ENCODE measurements at places on chromosomes 7 and 10.

DNA sequence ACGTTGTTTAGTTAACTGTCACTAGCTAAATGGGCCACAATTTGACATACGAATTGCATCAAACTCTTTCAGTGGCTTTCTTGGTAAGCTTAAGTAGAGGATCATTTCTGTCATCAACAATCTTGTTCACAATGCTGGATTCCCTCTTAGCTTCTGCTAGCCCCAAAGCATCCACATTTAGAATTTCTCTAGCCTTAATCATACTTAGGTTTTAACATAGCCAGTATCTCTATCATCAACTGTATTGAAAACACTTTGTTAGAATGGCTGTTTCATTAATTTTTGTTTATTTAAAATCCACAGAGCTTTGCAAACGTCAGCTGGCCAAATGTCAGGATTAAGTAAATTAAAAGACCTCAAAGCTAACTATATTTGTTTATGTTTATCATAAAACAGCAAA, 41.1 kb downstream of the ABRAXAS2 start:
- DNase-seq: no peak

DNA sequence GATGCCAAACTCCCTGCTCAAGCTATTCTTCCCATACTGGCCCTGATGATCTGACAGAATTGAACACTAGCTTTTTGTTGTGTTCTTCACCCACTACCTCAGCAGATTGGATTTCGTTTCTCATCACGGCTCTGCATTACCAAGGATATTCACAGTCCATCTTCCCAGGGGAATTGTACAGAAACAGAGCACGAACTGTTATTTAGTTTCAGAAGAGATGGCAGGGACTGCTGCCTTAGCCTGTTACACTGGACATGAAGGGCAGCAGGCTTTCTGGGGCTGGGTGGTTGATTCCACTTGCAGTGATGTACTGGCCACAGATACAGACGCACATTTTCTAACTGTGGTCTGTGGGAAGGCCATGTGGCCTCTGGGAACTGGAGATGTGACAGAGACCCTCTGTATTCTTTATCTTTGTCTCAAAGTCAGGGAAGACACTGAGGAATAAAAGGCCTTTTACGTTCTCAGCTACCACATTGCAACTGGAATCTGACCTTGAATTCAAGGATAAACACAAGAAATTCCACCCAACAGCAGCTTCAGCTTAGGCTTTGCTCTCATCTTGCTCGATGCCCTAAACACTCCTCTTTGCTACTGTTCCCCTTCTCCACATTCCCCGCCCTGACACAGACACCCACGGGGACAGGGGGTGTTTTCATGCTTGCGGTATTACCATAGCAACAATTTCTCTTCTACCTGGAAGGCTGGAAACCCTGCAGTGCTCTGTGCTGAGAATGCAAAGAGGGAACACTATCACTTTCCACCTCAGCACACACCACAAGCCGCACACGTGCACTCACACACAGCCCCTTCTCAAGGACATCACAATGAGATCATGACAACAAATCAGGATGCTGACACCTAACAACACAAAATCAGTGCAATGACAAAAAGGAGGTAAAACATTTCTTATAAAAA, 81.7 kb downstream of the RNF216 start:
- no peak for DNase-seq

DNA sequence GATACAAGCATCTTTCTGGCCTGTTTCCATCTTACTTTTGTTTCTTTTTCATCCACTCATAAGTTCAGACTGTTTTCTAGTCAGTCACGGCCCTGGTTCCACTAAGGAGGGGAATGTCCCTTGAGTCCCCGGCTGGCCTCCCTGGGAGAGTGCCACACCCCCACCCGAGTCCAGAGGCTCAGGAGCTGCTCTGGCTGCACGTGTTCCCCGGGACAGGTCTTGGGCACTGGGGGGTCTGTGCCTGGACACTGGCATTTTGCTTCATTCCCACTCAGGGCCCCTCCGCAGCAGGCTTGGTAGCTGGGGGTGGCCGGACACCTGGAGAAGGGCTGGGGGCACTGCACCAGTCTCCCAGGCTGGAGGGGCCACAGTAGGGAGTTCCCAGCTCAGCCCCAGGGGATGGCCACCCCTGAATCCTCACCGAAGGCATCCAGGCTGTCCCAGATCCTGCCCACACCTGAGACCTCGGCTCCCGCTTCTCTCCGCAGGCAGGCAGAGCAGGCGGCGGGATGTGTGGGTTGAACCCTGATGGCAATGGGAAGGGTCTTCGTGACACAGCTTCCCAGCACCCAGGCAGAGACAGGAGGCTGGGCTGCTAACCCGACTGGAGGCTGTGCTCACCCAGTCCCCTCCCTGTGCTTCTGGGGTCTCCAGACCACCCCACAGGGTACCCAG, 92.3 kb downstream of the BMS1 start:
- DNase-seq: no peak

- no peak for DNase-seq
Observed at GRCh38 chr10:61099756-61100155, 155.8 kb upstream of the RHOBTB1 start.

DNA sequence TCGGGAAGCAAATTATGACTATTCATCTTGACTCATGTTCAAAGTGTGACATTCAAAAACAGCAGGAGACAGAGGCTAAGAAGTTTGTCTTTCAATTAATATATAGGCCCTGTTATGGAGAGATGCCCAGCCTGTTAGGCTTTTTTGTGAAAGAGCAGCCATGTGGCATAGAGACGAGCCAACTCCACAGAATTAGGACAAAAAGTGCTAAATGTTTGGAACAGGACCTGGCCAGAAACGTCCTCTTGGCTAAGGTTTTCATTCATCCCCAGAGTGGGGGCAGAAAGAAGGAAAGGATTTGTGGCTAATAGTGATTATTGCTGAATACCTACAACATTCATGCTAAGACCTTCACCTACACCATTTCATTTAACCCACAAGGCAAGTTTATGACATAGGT, 324.7 kb upstream of the NPVF start:
- DNase-seq: no peak

- DNase-seq: no peak
Observed at GRCh38 chr7:7976677-7977076, 8.1 kb downstream of the GLCCI1 start.

DNA sequence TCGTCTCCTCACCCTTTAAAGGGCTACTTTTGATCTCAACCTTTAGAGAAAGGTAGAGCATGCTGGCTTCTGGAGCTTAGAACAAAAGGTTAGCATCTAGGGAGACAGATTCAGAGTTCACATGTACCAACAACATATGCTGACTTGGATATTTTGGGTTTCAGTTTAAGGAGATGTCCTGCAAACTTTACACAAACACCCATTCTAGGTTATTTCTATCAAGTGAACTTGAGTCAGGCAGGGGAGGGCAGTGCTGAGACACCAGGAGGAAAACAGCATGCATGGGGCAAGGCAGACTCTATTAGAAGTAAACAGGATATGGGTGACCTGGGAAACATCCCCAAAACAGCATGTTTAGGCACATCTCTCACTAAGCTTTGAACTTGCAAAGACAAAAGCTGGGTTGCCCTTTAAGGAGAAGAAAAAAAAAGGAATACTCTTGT, 43.8 kb downstream of the ARL4A start:
- no peak for DNase-seq

DNA sequence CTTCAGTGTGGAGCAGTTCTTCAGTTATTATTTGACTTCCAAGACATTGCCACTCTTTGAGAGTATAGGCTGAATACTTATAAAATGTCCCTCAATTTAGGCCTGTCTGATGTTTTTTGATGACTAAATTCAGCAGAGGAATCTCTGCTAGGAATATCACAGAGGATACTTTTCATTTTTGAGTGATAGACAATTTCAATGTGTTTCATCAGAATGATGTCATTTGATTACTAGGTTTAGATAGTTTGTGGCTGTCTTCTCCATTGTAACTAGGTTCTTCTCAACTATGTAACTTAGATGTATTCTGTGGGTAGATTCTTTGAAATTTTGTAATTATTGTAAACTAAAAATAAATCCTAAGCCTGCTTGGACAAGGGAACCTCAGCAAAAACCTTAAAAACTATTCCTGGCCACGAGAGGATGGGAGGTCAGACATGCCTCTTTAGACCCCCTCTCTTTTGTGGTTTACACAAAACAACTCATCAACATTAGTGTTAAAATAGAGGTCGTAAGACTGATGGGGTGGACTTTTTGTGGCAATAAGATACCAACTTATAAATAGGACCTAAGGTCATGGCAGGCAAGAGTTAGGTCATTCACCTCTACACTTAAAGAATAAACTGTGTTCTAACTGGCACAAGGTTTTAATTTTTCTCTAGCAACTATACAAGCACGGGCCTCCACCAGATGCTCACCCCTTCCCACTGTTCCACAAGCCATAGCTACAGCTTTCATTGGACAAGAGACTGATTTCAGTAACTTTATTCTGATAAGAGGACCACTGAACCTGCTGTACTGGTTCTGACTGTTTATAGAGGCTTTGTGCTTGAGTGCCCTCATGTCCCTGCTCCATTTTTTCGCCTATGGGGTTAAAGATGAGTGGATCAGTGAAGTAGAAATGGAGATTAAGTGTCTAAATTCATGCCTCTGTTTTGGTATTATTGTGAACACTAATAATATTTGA, 33.7 kb downstream of the CYP2C8 start:
- DNase-seq: no peak

DNA sequence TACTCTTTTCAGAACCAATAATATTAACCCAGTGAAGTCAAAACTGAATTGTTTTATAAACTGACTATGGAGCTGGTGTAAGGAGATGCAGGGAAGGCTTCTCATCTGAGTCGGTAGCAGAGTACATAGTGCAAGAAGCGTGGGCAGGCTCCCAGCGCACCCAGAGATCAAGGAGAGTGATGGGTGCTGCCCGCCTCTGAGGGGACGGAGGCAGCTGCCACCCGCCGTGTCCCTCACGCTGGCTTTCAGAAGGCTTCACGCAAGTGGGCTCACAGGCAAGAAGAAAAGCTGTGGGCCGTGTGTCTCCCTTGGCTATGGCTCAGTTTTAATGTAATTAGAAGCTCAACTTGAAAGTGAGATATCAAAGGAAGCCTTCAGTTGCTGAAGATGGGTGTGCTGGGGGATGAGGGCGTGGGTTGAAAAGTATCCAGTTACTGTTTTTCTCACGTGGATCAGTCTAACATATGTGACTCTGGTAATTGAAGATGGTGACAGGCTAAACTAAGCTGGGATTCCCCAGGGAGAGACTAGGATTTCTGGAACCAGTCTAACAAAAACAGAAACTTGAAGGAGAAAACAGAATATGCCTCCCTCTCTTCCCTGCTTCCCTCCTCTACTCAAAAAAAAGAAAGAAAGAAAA, 159.9 kb downstream of the MGMT start:
- no peak for DNase-seq

GRCh38 chr7:55296070-55296469, 69.1 kb upstream of the LANCL2 start:
- DNase-seq: no peak

DNA sequence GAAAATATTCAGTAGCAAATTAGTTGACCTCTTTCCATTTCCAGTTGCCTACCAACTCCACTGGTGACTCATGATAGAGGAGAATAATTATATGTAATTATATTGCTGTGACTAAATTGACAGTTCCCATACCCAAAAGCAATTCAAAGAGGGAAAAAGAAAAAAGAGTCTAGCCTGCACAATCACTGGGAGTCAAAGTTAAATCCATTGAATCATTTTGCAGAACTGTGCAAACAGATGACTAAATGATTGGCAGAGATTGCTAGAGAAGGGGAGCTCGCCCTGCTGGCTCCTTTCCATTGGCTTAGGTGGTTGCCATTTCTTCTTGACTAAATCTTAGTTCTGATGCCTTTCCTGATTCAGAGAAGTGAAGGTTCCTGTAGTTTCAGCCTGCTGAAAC, 1228.6 kb upstream of the SORCS1 start:
- no peak for DNase-seq

DNA sequence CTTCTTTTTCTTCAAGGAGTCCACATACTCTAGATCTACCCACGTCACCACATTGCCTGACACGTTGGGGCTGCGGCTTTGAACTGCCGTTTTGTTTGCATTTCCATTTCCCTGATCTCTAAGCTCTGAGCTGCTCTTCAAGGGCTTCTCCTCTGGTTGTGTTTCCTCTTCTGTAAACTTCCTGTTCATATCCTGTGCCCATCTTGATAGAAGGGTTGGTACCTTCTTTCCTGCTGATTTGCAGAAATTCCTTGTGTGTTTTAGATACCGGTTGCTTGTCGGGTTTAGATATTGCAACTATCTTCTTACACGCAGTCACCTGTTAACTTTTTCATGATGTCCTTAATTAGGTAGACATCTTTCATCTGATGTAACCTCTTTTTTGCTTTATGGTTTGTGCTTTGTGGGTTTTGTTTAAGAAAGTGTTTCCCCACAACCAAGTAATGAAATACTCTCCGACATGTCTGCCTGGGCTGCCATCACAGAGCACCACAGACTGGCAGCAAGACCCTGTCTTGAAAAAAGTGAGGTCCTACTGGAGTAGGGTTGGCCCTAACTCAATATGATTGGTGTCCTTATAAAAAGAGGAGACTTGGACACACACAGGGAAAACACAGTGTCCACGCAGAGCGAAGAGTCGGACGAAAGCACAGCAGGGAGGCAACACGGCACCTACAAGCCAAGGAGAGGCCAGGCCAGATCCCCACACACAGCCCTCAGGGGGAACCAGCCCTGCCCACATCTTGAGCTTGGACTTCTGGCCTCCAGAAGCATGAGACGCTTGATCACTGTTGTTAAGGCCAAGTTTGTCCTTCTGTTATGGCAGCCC, 99.1 kb upstream of the PDGFA start:
- DNase-seq: no peak

GRCh38 chr10:119502209-119502608, 40.3 kb downstream of the RGS10 start:
- no peak for DNase-seq

DNA sequence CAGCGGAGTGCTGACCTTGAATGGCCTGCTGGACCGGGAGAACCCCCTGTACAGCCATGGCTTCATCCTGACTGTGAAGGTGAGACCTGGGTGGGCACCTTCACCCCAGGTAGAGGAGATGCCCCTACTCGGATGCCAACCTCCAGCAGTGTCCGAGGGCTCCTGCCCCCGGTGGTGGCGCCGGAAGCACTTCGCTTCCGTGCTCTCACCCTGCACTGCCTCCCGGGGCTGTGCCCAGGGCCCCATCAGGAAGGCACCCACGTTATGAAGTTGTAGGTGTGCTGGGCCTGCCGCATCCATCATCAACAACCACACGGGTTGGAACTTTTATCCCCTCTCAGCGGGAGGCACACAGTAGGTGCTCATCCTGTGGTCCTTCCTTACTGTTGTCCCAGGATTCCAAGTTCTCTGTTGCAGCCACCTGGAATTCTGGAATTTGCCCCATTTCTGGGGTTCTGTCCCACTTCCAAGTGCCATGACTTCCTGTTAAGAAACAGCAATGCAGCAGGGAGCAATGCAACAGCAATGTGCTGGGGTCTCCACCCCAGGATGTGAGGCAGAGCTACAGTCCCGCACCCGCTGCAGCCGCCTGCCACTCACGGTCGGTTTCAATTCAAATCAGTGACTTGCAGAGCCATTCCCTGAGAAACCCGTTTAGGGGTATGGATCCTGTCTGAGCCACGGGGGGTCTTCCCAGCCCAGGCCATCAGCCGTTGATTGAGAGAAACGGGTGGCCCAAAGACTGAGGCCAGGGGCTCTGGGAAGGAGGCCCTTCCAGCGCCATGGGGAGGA, 103.8 kb downstream of the C10orf105 start:
- DNase-seq: no peak
